ENCODE measurements at places on chromosomes 16 and 17.

DNA sequence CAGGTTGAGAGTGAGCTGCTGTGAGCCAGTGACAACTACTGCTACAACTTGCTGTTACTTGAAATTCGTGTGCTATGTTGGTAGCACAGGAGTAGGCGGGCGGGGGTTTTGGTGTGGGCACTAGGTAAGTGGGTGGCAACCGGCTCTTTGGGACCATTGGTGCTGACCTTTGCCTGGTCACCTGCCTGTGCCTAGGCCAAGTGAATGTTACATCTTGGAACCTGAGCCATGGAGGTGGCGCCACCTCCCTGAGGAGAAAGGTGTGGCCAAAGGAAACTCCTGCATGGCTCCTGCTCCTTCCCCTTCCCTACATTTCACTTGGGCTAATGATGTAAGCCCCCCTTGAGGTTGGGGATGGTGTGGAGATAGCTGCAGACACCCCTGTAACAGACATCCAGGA, 25.4 kb upstream of the ARHGAP23 start:
- no peak for DNase-seq

GRCh38 chr17:80789356-80789902, 202.2 kb upstream of the CHMP6 start:
- no peak for DNase-seq

- DNase-seq = no peak
These were observed 10.2 kb downstream of the RPRML start for GRCh38 chr17:46968896-46969295.

DNA sequence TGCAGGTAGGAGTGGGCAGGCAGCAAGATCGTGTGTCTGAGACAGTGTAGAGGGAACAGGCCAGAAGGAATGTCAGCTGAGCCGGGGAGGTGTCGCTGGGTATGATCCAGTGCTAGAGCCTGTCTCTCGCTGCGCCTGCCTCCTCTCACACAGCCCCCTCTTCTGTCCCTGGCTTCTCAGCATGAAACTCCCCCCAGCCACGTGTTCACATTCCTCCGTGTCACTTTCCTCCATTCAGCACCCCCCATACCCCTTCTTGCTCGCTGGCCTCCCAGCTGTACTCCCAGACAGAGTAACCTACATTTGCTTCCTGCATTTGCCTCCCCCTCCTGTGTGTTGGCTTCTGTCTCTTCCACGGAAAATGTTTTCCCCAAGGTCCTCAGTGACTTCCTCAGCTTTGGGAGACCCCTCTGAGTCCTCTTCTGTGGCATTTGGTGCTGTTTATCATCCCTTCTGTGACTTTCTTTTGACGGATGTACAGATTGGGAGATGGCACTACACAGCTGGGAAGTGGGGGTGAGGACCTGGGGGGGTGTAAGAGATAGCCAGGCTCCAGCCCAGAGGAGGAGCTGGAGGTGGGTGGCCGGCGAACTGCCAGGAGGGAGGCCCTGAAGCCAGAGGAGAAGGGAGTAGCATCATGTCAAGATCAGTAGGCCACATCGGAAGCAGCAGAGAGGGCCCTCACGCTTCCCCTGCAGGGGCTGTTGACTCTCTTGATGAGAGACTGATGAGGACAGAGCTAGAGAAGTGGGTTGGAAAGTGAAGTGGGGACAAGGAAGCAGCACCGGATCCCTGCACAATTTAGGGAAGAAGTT, 19.2 kb downstream of the SGF29 start:
- DNase-seq = peak; percentile 80

DNA sequence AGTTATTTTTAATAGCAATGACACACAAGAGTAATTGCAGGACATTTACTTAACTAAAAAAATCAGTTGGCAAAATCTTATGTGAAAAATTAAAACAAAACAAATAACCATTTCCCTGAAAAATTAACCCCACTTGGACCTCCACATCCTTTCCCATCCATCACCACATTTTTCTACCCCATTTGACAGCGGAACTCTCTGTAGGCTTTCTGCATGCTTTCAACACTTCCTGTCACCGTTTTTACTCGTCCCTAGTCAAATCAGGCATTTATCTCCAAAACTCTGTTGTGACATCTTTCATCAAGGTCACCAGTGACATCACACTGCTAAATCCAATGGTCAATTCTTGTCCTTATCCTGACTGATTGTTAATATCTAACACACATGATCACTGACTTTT, 27.5 kb downstream of the KCNJ16 start:
- DNase-seq = no peak

GRCh38 chr17:80949451-80950421, 41.9 kb upstream of the CHMP6 start:
- peak; percentile 20 for DNase-seq

- DNase-seq = no peak
These were observed 290.4 kb downstream of the HS3ST3A1 start for GRCh38 chr17:13311306-13311705.

GRCh38 chr16:85541980-85542900, 70.9 kb upstream of the GSE1 start:
- no peak for DNase-seq

GRCh38 chr17:1590029-1590746, 27.6 kb upstream of the PITPNA start:
- DNase-seq = no peak

- DNase-seq = no peak
These were observed 45.8 kb upstream of the CDRT4 start for GRCh38 chr17:15513058-15513791.

GRCh38 chr16:59634951-59635350, 900.8 kb upstream of the GOT2 start:
- DNase-seq = no peak

DNA sequence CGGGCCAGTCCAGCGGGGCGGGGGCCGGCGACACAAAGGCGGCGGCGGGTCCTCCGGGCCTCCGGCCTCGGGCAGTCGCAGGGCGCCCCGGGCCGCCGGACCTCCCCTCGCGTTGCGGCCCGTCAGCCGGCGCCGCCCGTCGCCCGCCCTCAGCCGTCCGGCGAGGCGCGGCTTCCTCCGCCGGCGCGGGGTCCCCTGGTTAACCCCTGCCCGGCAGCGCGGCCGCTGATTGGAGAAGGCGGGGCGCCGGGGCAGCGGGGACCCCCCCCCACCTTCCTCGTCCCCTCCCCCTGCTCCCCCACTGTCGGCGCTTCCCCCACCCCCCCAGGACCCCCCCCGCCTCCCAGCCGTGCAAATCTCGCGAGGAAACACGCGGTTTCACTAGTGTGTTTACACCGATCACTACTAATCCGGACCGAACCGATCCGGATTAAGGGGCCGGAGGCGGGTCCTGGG, at the start of gene TLK2:
TLK2 (plus strand) TSS at position 402 of the 456 bp plus-strand sequence. CDS start 2,301 bp downstream, outside the sequence.
- peak; percentile 92 for DNase-seq

GRCh38 chr17:71180801-71181385, 939.9 kb upstream of the SOX9 start:
- DNase-seq = peak; percentile 60

GRCh38 chr16:68539711-68540239, 684 bp downstream of the ZFP90 start:
- DNase-seq = no peak

- no peak for DNase-seq
These were observed 53.1 kb upstream of the USP7 start for GRCh38 chr16:9016824-9017223.

GRCh38 chr17:80783971-80784370, 207.7 kb upstream of the CHMP6 start:
- DNase-seq = no peak

DNA sequence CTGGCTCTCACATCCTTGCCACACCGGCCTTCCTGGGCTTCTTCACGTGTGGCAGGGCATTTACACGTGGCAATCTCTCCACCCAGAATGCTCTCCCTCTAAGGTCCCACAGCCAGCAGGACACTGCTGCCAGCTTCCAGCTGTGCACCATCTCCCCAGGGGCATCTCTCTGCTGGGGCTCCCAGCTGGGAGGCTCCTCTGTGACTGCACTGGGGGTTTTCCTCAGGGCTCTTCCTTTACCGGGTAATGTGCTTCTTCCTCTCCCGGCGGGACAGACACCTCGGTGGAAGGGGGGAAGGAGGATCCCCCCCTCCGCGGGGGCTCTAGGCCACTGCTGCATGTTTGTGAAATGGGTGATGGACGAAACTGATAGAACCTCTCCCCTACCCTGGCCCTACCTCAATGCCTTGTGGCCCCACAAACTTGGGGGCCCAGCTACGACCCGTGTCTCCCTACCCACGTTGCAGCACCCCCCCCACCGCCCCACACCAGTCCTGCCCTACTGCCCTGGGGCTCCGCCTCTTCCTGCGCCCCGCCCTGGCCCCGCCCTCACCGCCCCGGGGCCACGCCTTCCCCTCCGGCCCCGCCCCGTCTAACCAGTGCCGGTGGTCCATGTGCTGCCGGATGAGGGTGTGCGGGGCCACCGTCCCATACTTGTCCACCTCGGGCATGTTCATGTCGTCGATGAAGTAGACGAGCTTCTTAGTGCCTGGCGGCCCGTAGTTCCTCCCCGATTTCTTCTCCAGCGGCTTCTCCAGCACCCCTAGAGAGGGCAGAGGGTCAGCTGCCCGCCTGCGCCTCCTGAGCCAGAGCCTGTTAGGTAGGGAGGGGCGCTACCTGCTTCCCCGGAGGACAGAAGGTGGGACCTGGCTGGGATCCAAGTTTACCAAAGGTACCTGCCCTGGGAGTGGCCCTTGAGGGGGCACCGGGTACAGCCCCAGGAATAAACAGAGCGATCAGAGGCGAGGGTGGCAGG, 92.6 kb downstream of the DNAH17 start:
- no peak for DNase-seq

DNA sequence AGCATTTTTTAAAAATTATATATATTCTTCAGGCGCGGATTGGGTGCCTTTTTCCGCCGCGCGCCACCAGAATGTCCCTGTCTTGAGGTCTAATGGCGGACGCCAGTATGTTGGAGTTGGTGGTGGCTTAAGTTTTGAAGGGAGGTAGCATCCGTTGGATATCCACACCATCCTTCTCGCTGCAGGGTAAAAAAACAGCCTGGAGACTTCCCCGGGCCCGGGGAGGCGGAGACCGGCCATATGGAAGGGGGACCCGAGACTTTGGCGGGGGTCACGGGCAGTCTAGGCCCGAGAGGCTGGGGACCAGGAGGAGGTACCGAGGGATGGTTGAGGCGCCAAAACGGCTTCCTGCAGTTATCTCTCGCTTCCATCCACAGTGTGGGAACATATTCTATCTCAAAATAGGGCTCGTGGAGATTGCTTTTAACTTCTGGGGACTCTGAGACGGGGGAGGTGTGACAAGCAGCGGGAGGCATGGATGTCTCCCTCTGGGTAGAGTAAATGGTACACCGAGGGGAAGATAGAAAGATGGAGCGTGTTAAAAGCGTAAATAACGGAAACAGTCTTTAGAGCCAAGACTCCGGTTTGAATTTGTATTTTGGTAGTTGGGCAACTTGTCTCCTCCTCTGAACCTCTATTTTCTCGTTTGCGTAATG, at the start of gene SF3B3:
SF3B3 (plus strand) TSS at position 74 of the 656 bp plus-strand sequence. CDS start 2,841 bp downstream, outside the sequence.
- peak; percentile 81 for DNase-seq

- DNase-seq = no peak
These were observed 141.4 kb downstream of the SOCS1 start for GRCh38 chr16:11114366-11115164.

GRCh38 chr17:17364338-17364667, 61.1 kb downstream of the NT5M start:
- peak; percentile 14 for DNase-seq

- DNase-seq = no peak
These were observed 2.4 kb downstream of the PRSS27 start for GRCh38 chr16:2717383-2718263.

- DNase-seq = no peak
These were observed 7.7 kb downstream of the HSDL1 start for GRCh38 chr16:84137287-84137686.
